ENCODE measurements at places on chromosomes 12 and 14.

DNA sequence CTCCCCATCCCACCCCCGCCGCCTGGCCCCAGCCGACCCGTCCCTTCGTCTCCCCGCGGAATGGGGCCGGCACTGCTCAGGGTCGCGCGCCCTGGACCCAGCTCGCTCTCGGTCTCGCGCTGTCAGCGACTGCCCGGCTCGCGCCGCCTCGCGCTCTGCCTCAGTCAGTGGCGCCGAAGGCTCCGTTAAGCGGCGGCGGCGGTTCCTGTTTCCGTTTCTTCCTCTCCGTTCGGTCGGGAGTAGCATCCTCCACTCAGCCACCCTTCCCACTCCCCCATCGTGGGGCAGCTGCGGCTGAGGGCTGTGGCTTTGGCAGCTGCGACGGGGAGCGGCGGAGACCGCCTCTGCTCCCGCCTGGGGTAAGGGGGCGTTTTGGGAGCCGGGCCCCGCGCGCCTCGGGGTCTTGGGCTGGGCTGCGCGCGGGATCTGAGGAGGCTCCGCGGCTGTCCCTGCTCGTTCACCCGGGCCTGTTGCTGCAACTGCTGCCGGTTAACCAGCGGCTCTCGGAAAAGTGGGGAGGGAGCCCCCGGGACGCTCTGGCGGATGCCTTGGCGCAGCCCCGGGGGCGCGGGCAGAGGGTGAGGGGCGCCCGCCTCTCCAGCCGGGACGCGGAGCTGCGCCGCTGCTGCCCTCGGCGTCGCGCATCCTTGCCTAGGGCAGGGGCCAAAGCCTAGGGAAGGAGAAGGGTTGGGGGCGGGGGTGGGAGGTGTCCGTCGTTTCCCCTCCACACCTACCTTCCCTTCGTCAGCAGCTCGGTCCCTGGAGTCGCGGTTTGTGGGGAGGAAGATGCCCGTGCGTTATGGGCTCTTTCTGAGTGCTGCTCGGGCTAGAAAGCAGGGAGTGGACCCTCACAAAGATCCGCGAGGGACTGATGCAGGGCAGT, 567 bp downstream of the FUT8 start:
- peak; percentile 70 for DNase-seq

DNA sequence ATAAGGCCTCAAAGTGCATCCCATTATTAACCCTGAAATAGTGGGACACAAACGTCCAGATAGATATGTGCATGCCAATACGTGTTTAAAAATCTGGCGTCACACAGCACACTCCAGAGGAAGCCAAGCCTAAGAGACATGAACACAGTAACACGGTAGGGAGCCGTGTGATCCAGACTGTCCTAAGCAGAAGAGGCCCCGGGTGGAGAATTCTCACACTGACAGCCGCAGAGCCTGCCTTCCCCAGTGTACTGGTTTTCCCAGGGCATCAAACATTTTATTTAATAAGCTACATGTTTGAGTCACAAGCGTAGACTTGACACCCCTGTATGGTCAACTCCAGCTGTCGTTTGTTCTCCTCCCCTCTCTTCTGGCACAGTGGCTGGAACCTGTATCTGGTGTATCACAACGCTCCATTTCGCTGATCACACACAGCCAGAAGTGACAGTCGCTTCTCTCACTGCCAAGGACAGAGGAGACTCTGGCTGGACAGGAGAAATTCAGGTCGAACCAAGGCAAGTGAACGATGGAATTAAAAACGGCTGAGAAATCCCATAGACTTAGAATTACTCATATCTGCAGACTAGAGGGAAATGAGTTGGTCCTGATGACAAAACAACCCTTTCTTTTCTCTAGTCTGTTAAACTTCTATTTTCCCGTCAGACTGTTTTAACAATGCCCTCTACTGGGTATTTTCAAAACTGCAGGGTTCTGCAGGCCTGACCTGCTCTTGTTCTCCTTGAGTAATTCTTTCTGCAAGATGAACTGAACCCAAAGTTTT, 359.9 kb downstream of the RGS6 start:
- DNase-seq, result peak; percentile 13

- DNase-seq, result no peak
Measured at GRCh38 chr12:66340131-66340530, 37.8 kb downstream of the HELB start.

DNA sequence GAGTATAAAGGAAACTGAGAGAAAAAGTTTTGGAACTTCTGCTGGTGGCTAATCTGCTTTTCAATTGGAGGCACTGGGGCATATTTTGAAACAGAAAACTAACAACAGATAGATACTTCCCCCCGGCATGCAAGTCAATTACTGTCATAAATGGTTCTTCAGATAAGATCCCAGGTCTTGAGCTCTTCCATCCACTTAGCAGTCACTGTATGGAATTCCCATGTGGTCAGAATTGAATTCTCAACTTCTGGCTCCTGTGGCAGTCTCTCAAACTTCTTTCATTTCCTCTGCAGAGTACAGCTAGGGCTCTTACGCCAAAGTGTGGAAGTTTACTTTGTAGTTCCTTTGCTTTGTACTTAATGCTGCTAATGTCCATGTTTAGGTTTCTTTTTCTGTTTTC, 452.2 kb downstream of the IPO8 start:
- no peak for DNase-seq
